Motor neuron (in vitro differentiated cells): ENCODE measurements at places on chromosomes 5 and 9. TPM values are rescaled to one million over a fixed set of nuclear protein-coding genes. Genes with fewer than 3 reads are reported as not detected.
A peak's percentile ranks its signal among the peaks of the same experiment; 100 is the strongest.

GRCh38 chr5:149135536-149136201, 5.6 kb upstream of the ABLIM3 start:
- no peak for ATAC-seq

GRCh38 chr9:127263237-127263636, 1.3 kb upstream of the GARNL3 start:
- no peak for ATAC-seq

C9 gene
- not detected in 2 replicates for total RNA-seq

GRCh38 chr9:130549093-130549735, 30.2 kb upstream of the FUBP3 start:
- no peak for ATAC-seq

GRCh38 chr9:14103115-14103514, 210.8 kb downstream of the NFIB start:
- no peak for ATAC-seq

GRCh38 chr9:79471580-79472543, 99.9 kb upstream of the TLE4 start:
- ATAC-seq: peak; percentile 84

STKLD1 gene
- 3.5 and 6.1 TPM in 2 replicates for total RNA-seq
